NCI-H526 treated with DMSO at 0.1 percent for 48 hours (cell line): ENCODE measurements at places on chromosomes 13 and 19.

DNA sequence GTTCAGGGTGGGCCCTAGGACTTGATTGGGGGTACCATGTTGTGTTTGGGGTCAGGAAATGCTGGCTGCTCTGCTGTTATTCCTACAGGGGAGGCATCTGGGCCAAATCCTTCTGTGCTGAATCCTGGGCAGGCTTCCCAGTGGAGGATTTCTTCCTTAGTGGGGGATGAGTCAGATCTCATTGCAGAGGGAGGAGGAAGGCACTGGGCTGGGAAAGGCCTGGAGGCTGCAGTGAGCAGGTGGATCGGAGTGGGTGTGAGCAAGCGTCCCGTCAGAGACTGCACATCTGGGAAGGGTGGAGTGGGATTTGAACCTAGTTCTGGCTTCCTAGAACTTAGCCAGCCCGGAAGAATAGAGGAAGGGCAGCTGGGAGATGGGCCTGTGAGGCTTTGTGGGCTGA is 11.5 kb downstream of the CCDC124 start:
- DNase-seq: no peak

DNA sequence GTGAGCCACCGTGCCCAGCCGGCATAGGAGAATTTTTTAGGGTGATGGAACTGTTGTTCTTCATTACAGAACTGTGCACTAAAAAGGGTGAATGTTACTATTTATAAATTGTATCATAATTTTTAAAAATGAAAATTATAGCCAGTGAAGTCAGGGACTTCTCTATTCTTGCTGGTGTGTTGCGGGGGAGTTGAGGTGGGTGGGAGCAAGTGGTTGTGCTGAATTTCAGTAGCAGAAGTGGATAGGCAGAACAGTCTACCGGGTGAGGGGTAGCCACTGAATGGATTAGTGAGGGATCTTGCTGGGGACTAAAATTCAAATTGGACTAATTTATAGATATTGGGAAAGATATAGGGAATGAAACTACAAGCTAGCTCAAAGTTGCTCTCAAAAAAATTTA is 74.0 kb downstream of the CAB39L start:
- no peak for DNase-seq

GRCh38 chr13:74866101-74866500 is 615.9 kb downstream of the TBC1D4 start:
- DNase-seq: no peak

- DNase-seq: no peak
Measured at GRCh38 chr13:93338906-93339305, 112.3 kb downstream of the GPC6 start.

DNA sequence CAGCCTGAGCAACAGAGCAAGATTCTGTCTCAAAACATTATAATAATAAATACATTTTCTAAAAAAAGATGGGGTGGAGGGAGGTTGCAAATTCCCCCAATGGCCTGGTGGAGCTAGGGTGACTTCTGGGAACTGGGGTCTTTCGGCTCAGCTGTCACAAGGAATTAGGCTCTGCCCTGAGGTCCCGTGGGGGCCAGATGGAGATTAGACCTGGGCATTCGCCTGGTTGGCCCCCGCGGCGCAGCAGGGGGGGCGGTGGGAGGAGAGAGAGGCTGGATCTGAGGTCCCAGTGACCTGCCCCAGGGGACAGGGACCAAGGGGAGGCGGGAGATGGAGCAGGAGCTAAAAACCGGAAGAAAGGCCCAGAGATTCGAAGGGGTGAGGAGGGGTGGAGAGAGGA is 14.8 kb downstream of the FUT6 start:
- DNase-seq: no peak

- DNase-seq: no peak
Measured at GRCh38 chr13:67769063-67769986, 539.2 kb upstream of the PCDH9 start.

DNA sequence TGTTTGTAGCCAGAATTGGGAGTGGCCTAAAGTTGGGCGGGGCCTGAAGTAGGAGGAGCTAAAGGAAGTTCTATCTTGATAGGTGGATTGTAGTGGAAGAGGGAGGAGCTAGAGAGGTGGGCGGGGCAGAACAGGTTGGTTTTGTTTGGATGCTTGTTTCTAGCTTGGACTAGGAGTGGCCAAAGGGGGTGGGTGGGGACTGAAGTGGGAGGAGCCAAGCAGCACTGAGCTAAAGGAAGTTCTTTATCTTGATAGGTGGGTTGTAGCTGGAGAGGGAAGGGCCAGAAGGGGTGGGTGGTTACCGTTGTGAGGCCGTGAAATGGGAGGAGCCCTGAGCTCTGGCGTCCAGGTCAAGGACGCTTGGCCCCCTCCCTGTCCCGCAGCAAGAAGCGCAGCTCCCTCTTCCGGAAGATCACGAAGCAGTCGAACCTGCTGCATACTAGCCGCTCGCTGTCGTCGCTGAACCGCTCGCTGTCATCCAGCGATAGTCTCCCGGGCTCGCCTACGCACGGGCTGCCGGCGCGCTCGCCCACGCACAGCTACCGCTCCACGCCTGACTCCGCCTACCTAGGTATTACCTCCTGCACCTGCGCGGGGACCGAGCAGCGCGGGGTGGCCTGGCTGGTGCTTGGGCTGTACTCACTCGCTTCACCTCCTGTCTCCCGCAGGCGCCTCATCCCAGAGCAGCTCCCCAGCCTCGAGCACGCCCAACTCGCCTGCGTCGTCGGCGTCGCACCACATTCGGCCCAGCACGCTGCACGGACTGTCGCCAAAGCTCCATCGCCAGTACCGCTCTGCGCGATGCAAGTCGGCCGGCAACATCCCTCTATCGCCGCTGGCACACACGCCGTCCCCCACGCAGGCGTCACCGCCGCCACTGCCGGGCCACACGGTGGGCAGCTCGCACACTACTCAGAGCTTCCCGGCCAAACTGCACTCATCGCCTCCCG is 8.0 kb downstream of the DNASE2 start:
- no peak for DNase-seq

DNA sequence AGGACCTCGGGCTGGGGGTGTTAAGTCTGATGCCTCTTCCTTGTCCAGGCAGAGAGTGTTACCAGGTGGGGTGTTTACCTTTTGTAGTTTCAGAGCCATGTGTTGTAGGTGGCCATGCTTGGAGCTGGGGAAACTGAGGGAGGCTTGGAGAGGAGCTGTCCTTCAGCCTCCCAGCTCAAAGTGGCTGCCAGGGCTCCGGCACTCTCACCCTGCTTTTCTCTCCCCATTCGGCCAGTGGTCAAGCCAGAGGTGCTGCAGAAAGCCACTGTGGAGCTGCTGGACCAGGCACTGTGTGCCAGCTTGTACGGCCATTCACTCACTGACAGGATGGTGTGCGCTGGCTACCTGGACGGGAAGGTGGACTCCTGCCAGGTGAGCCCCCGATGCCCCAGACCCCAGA is 17.4 kb downstream of the TIMM13 start:
- DNase-seq: no peak

- no peak for DNase-seq
Measured at GRCh38 chr19:524062-524674, 7.4 kb upstream of the CDC34 start.

- no peak for DNase-seq
Measured at GRCh38 chr19:7865262-7865911, 8.8 kb downstream of the PRR36 start.

- DNase-seq: no peak
Measured at GRCh38 chr19:40006273-40006691, 9.4 kb downstream of the ZNF546 start.

GRCh38 chr19:5850189-5850588 is 1.1 kb downstream of the FUT3 start:
- no peak for DNase-seq

- no peak for DNase-seq
Measured at GRCh38 chr13:42280537-42280936, 8.6 kb downstream of the AKAP11 start.

GRCh38 chr13:21079221-21079620 is 17.8 kb upstream of the LATS2 start:
- no peak for DNase-seq

- no peak for DNase-seq
Measured at GRCh38 chr19:11176466-11177193, 20.7 kb downstream of the KANK2 start.

DNA sequence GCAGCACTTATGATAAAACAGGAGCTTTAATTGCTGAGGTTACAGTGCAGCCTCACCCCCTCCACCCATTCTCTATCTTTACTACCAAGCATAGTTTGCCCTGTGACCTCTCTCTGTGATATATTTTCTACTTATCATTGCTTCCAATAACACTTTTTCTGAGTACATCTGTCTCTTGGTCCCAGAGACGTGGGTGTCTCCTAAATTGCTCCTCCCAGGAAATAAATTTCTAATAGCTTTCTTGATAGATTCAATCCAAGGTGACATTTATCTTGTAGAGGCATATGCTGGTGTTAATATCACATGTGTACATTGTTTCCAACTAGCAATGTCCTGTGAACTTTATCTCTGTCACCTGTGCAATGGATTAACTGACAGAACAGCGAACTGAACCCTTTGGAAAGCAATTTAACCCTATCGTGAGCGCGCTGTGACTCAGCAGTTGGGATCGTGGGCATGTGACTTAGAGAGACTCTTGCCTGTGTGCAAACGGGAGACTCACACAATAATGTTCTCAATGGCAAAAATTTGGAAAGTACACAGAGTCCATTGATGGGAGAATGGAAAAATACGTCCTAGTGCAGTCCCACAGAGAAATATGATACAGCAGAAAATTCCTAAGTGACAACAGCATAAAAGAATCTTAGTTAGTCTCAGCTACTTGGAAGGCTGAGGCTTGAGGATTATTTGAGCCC is 7.0 kb upstream of the MAP2K2 start:
- DNase-seq: no peak

- no peak for DNase-seq
Measured at GRCh38 chr19:47186446-47187334, 44.3 kb downstream of the BBC3 start.

- no peak for DNase-seq
Measured at GRCh38 chr13:24277761-24278160, 31.6 kb upstream of the C1QTNF9 start.

- DNase-seq: peak; percentile 99
Measured at GRCh38 chr13:33445024-33445423, 159.5 kb upstream of the STARD13 start.

DNA sequence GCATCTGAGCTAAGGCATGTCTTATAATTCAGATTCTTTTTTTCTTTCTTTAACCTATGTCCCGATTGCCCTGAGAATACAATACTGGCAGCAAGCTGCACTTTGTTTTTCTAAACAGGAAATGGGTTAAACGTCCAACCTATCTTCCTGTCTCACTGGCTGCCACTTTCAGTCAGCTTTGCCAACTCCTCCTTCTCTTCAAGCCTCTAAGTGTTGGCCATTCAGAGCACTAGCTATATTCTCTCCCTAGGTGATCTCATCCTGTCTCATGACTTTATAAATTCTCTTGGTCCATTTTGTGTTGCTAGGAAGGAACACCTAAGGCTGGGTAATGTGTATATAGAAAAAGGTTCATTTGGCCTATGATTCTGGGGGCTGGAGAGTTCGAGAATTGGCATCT is 109.5 kb upstream of the TSC22D1 start:
- DNase-seq: no peak

DNA sequence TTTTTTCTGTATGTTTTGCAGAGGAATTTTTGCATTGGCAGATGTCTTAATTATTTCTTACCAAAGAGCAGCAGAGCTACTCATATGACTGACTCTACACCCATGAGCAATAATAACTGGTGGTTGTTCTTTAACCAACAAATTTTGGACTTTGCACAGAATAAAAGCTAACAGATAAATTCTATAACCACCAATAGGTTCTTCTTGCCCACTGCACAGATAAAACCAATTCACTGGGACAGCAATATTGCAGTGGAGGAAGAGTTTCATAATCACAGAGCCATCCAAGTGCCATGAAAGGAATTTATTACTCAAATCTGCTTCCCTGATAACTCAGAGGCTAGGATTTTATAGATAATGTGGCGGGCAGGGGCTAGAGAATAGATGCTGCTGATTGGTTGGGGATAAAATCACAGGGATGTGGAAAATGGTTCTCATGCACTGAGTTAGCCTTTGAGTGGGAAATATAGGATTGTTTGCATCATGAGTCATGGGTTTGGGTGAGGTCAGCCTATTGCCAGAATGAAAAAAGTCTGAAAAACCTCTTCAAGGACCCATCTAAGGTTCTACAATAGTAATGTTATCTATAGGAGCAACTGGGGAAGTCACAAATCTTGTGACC is 104.3 kb upstream of the PCDH17 start:
- DNase-seq: no peak

DNA sequence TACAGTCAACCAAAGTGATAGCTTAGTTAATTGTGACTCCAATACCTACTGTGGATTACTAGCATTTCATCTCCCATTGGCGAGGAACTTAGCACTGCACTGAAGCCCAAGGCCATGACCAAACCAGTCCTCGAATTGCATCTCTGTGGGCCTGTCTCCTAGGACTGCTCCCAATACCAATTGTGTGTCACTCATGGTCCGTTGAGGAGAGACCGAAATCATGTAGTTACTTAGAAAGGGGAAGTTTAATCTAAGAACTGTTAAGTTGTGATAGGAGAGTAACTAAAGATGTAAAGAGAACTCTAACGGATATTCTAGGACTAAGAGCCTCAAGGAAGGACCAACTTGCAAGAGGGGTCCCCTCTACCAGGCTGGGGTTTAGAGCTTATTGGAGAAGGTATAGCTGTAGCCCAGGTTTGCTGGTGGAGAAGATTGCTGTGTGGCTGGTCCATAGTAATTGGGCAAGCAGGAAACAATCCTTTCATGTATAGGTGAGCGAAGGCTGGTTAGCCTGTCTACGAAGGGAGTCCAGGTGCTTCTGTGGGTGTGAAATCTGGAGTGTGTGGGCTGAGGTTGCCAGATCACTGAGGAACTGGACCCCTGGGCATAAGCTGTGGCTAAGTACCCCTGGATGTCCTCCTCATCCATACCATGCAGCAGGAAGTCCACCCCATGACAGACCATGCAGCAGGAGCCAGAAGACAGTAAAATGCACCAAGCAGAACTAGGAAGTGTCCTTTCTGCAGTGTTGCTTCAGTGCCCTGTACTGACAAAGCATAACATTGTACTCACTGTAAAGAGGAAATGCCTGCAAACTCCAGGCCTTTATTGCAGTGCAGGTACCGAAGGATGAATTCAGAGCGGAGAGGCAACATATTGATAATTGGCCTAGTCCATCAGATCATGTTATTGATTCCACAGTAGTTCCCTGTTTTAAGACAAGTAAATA is 30.8 kb downstream of the DNAJC3 start:
- DNase-seq: no peak

GRCh38 chr13:97438856-97439595 is 5.1 kb downstream of the RAP2A start:
- no peak for DNase-seq

DNA sequence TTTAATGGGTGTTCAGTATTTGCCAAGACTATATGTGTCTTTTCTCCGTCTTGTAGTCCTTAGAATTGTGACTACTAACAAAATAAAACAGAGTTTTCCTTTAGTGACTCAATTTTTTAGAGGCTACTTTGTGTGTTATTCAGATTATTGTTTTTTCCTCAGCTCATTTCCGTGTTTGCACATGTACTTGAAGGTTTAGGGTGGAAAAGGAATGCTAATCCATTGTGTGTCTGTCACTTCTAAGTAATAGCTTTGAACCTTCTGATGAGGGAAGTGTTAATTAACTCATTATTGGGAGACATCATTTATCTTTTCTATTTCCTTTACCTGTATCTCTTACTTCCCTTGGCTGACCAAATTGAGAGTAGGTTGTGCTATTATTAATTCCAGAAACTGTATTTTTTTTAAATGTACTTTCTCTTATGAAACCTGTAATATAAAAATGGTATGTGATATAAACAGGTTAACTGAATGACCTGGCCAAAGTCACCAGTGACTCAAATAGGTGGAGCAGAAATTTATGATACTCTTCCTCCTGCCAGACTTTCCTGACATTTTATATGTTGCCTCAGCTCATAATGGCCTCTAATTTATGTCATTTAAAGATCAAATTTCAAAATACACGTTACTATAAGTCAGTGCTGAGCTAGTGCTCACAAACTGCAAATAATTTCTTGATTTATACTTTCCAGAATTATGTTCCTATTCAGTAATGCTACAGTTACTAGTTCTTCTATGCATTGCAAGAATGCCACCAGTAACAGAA is 88.8 kb downstream of the LMO7 start:
- no peak for DNase-seq
